Stimulated activated CD4-positive, alpha-beta T cell treated with anti-CD3 and anti-CD28 coated beads, Interleukin-15, amount 100 ng/mL, for 48 hours (primary cell): ENCODE measurements at places on chromosomes 2 and 18.

GRCh38 chr2:52821631-52822030 is 946.0 kb upstream of the CHAC2 start:
- no peak for DNase-seq

DNA sequence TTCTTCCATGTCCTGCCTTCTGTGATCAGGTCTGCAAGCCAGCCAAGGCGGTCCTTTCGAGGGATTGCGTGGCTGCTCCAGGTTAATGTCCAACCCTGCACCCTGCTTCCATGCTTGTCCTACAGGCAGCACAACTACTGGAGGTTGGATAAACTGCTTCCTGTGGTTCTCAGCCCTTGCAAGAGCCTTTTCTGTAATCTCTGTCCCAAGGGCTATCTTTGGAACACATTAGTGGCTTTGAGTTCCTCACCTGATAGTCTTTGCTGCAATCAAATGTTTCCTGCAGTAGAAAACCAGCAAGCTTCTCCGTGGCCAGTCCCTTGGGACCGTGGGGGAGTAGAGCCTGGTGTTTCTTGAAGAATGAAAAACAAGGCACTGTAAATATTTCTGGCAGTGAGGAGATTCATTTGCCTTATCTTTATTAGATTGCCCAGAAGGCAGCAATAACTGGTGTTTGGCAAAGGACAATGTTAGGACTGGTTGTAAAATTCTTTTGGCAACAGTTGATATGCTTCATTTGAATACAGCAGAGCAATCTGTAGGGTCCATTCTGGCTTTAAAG is 214.4 kb downstream of the FHOD3 start:
- DNase-seq = no peak

DNA sequence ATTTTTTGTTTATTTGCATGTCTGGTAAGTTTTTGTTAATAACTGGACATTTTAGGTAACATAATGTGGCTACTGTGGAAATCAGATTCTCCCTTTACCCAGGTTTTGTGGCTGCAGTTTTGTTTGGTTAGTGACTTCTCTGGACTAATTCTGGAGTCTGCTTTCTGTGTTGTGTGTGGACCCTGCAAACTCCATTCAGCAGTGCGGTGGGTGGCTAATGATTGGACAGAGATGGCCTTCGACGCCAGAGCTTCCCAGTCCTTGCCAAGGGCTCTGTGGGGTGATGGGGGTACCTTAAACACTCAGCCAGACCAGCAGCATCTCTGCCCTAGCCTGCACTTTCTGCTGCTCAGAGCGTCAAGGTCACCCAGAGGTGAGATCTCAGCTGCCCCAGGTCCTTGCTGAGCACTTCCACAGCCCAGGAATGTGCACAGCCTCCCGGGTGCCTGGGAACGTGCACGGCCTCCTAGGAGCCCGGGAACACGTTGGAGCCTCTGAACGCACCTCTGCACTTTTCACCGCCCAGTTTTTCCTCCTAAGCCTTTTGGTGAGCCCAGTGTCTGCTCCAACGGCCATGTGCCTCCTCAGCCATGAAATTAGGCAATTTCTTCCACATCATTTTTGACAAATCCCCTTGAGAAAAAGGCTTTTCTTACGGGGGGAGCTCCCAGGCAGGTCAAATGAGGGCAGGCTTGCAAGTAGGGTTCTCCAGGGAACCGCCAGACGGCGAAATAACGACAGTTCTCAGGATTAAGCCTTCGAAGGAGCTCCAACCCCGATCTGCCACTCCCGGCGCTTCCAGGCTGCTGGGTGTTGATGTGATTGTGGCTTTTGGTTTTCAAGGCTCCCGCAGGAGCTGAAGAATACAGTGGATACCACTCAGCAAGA is 35.2 kb upstream of the KLF11 start:
- DNase-seq = no peak

GRCh38 chr2:72965770-72966450 is 48.6 kb downstream of the EMX1 start:
- DNase-seq = no peak

DNA sequence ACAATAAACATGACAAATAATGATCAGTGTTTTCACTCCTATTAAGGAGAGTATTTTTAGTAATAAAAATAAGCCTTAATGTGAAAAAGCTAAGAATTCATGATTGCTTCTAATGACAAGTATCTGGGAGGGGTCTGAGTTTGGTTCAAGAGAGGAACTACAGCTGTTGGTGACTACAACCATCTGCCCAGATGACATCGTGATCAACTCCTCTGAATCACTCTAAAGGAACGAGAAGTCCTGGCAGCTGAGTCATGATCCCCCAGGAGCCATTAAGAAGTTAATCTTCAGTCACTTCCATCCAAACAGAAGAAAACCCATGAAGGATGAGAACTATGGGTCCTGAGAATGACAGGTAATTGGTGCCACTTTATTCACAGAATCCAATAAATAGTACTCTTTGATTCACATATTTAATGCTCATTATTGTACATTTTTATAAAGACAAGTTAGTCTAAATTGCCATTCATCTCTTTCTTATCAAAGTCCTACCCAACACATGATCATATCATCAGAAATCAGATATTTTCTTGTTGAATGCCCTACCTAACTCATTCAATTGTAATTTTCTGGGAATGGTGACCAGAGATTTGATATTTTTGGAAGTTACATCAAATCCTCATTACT is 6.8 kb downstream of the TFPI start:
- DNase-seq = no peak

DNA sequence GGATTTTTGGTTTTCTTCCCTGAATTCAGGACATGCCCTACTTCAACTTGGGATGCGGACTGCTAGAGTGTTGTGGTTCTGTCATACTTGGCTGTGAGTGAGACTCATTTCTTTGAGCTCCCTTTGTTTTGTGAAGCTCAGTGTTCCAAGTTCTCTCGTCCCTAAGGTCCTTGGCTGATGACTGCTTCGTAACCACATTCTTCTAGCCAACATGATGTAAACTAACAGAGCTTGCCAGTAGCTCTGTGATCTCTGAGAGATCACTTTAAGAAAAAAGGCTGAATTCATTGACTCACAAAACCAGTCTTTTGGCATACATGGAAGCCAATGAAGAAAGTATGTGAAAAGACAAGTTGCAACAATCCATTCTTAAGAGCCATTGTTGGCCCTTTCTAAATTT is 96.9 kb upstream of the MSTN start:
- no peak for DNase-seq

- no peak for DNase-seq
Observed at GRCh38 chr2:105678346-105678745, 66.4 kb upstream of the NCK2 start.

DNA sequence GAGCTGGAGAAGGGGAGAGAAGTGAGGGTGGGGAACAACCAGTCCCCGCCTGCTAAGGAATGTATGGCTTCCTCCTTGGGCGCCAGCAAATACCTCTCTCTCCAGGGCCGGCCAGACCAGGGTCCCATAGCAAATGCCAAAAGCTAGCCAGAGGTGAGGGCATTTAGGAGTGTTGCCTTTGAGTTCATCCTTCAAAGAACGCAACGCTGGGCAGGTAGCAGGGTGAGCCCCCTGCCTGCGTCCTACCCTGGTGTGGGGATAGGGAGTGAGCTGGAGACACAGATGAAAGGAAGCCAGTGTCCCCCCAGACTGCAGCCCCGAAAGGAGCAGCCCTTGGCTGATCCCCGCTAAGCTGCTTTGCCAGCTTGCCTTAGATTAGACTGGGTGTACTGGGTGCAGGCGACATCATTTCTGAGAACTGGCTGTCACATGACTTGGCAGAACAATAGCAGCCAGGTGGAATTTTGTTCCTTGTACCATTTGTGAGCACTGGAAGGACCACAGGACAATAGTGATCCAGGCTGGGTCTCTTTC is 40.4 kb downstream of the KLHL29 start:
- no peak for DNase-seq

GRCh38 chr2:96325041-96325883 is at the start of gene ITPRIPL1:
ITPRIPL1 (plus strand) TSS chr2:96325317; CDS start chr2:96325840, 523 bp downstream.
- no peak for DNase-seq

- DNase-seq = no peak
Observed at GRCh38 chr2:162965191-162965590, 126.6 kb upstream of the KCNH7 start.

DNA sequence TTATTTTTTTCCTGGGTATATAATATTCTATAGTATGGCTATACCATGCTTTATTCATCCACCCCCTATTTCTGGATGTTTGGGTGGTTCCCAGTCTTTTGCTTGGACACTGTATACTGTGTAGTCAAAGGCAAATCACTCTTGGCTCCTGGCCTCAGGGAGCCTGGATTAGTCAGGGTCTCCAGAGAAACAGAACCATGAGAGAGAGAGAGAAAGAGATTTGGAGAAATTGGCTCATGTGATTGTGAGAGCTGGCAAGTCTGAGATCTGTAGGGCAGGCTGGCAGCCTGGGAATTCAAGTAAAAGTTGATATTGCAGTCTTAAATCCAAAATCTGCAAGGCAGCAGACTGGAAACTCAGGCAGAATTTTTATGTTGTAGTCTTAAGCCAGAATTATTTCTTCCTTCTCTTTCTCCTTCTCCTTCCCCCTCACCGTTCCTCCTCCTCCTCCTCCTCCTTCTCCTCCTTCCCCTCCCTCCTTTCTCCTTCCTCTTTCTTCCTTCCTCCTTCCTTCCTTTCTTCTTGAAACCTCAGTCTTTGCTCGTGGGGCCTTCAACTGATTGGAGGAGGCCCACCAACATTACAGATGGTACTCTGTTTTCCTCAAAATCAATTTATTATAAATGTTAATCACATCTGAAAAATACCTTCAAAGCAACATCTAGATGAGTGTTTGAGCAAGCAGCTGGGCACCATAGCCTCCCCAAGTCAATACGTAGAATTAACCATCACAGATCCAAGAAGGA is 33.0 kb downstream of the CTIF start:
- no peak for DNase-seq

DNA sequence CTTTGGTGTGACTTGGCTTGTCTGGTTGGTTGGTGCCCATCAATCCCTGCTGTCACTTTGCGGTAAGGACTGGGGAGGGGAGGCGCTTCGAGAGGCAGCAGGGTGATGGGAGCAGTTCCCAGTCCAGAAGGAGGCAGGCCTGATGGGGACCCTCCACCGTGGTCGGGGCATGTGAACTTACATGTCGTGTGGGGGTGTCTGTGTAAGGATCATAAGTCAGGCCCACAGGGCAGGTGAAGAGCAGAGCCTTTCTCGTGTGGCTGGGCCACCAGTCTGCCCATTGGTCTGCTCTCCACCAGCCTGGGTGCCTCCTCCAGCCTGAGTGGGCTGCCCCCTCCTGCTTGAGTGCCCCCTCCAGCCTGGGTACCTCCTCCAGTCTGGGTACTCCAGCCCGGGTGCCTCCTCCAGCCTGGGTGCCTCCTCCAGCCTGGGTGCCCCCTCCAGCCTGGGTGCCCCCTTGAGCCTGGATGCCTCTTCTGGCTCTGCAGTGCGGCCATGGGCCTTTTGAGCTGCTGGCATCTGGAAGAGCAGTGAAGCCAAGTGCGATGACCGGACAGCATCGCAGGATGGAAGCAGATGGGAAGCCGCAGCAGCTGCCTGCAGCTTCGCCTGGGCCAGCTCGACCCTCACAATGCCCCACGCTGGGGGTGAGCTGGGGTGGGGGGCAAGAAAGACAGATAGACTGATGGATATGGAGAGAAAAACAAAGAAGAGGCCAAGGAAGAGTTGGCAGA is 25.0 kb downstream of the ATOH8 start:
- DNase-seq = no peak

- DNase-seq = no peak
Observed at GRCh38 chr18:22001912-22002487, 167.4 kb upstream of the GATA6 start.

GRCh38 chr18:72672364-72673184 is 128.4 kb upstream of the CBLN2 start:
- no peak for DNase-seq

GRCh38 chr2:37797081-37797480 is 125.6 kb upstream of the CDC42EP3 start:
- DNase-seq = peak; percentile 7

- no peak for DNase-seq
Observed at GRCh38 chr2:120255986-120256650, 3.5 kb downstream of the RALB start.

DNA sequence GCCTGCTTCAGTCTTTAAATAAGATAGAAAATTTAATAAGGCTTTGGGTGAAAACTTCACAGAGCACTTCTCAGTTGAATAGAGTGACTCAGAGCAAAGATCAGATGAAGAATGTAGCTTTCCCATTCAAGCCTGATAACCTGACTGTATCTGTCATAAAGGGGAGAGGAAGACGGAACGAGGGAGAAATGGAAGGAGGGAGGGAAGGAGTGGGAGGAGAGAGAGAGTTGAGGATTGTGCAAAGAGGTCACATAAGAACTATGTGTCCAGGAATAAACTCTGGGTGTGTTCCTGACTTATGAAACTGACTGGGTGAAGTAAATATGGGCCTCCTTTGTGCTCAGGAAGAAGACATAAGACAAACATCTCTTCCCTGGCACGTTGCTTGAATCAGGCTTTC is 385.5 kb downstream of the LPIN1 start:
- no peak for DNase-seq

- DNase-seq = no peak
Observed at GRCh38 chr2:165529130-165529529, 59.6 kb downstream of the CSRNP3 start.

- DNase-seq = no peak
Observed at GRCh38 chr2:215136669-215137328, 1.6 kb downstream of the ABCA12 start.

- DNase-seq = no peak
Observed at GRCh38 chr2:11904029-11904428, 157.6 kb downstream of the LPIN1 start.

DNA sequence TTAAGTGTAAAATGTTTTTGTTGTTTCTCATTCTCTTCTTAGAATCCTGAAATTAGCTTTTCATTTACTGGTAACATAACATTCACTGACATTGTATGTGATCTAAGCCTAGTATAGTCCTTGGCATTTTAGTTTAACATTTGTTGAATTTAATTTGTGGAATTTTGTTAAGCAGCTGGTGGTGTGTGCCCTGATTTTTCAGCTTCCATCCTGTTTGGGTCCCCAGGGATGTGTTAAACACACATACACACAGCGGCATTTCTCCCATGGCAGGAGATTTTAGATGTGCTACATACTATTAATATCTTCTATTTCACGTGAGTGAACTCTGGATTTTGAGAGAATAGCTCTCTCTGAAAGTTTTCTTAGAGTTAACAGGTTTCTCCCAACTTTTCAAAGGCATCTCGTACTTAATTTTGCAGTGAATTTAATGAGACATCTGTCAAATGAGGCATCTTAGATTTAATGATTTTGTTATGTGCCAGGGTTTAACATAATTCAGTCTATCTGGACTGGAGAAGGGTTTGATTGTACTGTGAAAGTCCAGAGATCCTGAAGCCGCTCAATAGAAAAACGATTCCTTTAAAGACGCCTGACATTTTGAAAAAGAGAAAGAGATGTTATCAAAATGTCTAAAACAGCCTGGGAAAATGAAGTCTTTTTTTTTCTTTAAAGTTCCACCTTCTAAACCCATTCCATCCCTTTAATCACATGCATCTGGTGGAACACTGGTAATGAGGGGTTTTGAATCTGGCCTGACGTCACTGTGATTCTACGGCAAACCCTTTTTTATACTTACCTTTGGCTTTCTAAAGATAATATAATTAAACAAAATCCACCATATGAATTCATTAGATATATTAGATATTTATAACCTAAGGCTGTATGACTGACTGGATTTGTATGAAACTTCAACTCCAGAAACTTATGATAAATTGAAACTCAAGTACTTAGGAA is 6.8 kb downstream of the PHLPP1 start:
- DNase-seq = no peak
